ENCODE measurements at places on chromosomes 6 and 20.
A peak's percentile ranks its signal among the peaks of the same experiment; 100 is the strongest.

GRCh38 chr20:62409931-62410745 lies 3.1 kb upstream of the CABLES2 start:
- peak; percentile 68 for DNase-seq

- DNase-seq, result no peak
Observed at GRCh38 chr6:50905297-50905696, 86.6 kb downstream of the TFAP2B start.

GRCh38 chr6:16419636-16420336 lies 181.4 kb downstream of the GMPR start:
- no peak for DNase-seq

- DNase-seq, result no peak
Observed at GRCh38 chr20:61525781-61526431, 273.8 kb downstream of the CDH4 start.

- peak; percentile 26 for DNase-seq
Observed at GRCh38 chr6:73264446-73264845, 1.4 kb upstream of the KHDC1 start.

DNA sequence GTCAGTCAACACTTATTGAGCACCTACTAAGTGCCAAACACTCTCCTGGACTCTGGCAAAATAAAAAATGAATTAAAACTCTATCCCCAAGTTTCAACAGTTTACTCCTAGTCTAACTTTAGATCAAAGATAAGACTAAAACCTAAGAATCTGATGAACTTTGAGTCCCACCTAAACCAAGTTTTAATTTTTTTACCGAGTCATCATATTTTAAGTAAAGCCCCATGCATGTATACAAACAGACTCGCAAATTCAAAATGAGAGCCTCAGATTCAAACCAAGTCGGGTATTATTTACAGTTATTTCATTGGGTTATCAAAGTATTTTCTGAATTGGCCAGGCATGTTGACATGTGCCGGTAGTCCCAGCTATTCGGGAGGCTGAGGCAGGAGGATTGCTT lies 28.2 kb downstream of the BNIP5 start:
- DNase-seq, result no peak

DNA sequence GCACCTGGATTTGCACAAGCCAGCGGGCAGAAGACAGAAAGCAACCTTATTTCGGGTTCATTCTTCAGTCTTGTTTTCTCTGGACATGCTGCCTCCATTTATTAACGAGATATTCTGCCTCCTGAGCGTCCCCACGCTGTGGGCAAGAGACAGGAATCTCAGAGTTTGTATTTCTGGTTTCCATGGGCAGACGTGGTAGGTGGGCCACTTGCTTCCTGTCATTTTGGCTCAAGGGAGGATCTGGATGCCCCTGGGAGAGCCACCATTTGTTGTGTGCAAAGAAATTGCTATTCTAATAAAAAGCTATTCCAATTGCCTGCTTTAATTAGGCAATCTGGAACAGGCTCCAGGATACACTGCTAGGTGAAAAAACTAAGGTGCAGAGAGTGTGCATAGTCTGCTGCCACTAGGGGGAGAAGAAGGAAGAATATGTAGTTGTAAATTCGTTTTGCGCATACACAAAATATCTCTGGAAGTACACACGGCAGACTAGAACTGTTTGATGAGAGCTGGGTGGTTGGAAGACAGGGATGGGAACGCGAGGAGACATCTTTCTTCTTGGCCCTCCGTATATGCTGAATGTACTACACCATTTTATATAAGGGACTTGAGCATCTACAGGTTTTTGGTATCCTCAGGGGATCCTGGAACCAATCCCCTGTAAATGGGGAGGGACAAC lies 30.1 kb upstream of the SLC16A10 start:
- peak; percentile 22 for DNase-seq

- DNase-seq, result no peak
Observed at GRCh38 chr20:58880994-58881752, 28.7 kb downstream of the GNAS start.

GRCh38 chr6:2109796-2110195 lies 135.6 kb downstream of the GMDS start:
- no peak for DNase-seq

DNA sequence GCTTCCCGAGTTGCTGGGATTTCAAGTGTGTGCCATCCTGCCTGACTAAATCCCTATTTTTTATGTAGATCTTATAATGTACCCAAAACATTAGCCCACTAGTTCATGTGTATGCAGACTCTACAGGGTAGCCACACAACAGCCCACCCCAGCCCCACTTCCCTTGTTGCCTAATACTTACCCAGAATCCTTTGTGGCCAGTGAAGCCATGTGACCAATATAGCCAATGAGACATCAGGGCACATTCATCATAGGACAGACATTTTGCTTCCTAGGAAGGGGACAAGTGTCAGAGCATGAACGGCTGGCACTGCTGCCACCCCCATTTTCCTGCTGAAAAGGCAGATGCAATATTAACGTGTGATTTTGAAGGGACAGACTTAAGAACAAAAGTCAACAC lies 36.0 kb upstream of the TCP11 start:
- DNase-seq, result no peak

GRCh38 chr20:23386304-23387117 lies 24.5 kb downstream of the GZF1 start:
- no peak for DNase-seq

- DNase-seq, result no peak
Observed at GRCh38 chr6:11972806-11973205, 39.3 kb upstream of the HIVEP1 start.

- DNase-seq, result peak; percentile 41
Observed at GRCh38 chr20:19583532-19584175, 174.4 kb upstream of the RIN2 start.

GRCh38 chr6:124203101-124203811 lies 399.6 kb downstream of the NKAIN2 start:
- peak; percentile 11 for DNase-seq

GRCh38 chr6:130431346-130431852 lies 65.6 kb downstream of the TMEM200A start:
- DNase-seq, result no peak
